ENCODE measurements at places on chromosomes 2 and 18.

GRCh38 chr2:200423541-200423940 lies 86.3 kb downstream of the KCTD18 start:
- no peak for DNase-seq

DNA sequence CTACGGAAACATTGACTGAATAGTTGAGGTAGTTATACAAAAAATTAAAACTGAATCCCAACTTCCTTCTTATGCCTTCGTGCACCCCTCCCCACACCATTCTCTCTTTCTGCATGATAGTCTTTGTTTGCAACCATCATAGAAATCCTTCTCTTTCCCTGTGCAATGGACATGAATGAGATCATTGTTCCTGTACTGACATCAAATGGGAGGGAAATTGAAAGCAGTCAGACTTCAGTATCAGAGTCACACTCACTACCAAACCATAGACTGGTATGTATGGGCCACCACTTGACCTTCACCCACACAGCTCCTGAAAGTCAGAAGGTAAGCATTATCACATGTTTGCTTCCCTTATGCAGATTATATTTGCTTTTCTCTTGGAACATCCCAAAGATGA lies 782.8 kb downstream of the BCL11A start:
- DNase-seq, result no peak

DNA sequence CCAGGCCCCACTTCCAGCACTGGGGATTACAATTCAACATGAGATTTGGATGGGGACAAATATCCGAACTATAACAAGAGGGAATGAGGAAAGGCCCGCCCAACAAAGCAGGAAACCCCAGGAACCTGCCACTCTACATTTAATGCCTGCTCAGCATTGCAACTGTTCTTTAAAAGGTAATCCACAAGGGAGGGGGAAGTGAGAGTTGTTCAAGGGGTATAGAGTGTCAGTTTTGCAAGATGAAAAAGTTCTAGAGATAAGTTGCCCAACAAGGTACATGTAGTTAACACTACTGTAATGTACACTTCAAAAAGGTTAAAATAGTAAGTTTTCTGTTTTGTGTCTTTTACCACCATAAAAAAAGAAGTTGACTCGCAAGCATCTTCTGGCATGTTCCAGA lies 137.6 kb downstream of the MBD2 start:
- DNase-seq, result no peak

DNA sequence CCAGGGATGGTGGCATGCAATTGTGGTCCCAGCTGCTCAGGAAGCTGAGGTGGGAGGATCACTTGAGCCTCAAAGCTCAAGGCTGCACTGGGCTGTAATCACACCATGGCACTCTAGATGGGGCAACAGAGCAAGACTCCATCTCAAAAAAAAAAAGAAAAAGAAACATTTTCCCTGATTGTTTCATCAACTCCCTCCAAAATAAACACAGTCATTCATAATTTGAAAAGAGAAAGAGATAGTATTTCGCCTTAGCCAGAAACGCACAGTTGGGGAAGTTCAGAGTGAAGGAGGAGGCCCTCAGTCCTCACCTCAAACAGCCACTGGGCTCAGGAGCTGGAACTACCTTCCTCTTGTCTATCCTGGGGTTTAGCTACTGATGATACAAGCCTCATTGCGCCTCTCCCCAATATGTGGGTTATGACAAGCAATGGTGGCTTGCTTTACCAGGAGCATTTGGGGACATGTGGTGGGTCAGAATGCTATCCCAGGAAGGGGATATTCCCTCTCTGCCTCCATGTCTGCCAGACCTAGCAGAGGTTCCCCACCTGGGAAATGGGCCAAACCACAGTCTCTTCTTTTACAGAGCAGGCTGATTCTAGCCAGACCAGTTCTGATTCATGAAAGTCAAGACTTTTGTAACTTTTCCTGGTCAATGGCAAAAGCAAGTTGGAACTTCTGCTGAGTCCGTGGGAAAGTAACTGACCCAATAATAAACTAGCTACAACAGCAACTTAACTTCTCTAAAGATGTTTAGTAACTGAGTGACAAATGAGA lies 22.2 kb upstream of the TMEM87B start:
- DNase-seq, result no peak

GRCh38 chr2:159616286-159616701 lies at the start of gene BAZ2B:
BAZ2B (minus strand) TSS chr2:159616548; CDS start chr2:159478719, 137,829 bp downstream.
- DNase-seq, result no peak

DNA sequence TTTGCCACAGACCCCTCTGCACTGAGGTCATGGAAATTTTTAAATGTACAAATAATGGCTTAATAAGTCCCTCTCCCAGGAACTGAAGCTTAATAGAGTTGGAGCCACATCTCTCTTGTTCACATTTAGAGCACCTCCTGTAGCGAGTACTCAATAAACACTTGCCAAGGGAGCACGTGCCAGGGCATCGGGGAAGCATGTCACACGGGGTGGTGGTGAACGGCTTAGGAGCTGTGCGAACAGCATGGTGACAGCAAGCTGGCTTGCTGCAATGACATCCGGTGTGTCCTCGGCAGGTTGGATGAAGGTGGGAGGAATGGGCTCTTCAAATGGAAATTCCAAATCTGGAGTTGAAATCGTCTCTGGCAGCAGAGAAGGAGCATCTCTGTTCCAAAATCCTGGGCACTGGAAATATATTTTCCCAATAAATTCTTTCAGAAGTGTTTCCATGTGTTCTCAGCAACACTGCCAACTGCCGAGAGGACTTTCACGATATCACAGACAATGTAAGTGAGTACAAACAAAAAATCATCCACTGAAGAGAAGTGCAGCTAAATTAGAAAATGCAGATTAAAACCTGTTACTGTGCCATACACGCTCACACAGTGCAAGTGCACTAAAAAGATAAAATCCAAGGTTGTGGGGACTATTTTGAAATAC lies 74.1 kb downstream of the GALR1 start:
- DNase-seq, result no peak

DNA sequence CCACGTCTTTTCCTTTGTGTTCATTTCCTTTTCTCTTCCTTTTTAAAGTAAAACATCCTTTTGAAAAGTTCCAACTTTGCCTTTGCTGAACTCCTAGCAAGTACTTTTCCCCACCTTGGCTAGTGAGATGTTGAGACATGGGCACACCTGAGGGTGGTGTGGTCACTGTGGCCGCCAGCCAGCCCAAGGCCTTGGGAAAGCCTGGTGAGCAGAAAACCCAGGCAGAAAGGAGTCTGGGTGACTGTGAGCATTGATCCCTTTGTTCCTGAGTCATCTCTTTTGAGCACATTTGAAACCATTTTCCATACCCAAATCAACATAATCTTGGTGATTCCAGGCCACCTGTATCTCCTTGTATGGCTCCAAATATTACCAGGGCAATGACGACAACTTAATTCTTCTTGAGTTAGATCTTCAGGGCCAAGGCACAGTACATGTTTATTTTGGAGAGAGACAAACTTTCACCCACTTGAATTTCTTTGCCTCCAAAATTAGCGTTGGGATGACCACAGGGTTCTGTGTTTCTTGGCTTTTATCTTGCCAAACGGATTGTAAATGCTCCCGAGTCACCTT lies 14.5 kb downstream of the EPAS1 start:
- no peak for DNase-seq

All from activated CD4-positive, CD25-positive, alpha-beta regulatory T cell treated with anti-CD3 and anti-CD28 coated beads, Interleukin-2, amount 50 U/mL, for 72 hours (primary cell).